ENCODE measurements at places on chromosomes 16 and 17. TPM values are rescaled to one million over a fixed set of nuclear protein-coding genes. Genes with fewer than 3 reads are reported as not detected.

- no peaks in the 10 kb centered on the region for H3K36me3 ChIP-seq
- H3K4me3 ChIP-seq: no peak overlapping the region
- H3K4me1 ChIP-seq: no peaks in the 10 kb centered on the region
- no peaks in the 10 kb centered on the region for H3K27me3 ChIP-seq
Observed at GRCh38 chr16:57562066-57562465, 19.6 kb downstream of the ADGRG5 start.

GRCh38 chr16:79500286-79500685, 100.3 kb downstream of the MAF start:
- DNase-seq: no peak
- H3K27ac ChIP-seq: no peak overlapping the region
- H3K4me1 ChIP-seq: no peaks in the 10 kb centered on the region
- H3K36me3 ChIP-seq: no peaks in the 10 kb centered on the region
- H3K4me3 ChIP-seq: no peak overlapping the region

The ITGA3 gene
- 11.9 TPM for total RNA-seq

The PDK2 gene
- total RNA-seq: 12.6 TPM

The LLGL2 gene
- 16.6 TPM for total RNA-seq

Measured in neural progenitor cell (in vitro differentiated cells).